CD4-positive, alpha-beta T cell treated with Interleukin-17A for 4 hours (primary cell): ENCODE measurements at places on chromosomes 11 and 22.

GRCh38 chr11:128361451-128362020 is 225.8 kb downstream of the ETS1 start:
- DNase-seq = peak; percentile 51

DNA sequence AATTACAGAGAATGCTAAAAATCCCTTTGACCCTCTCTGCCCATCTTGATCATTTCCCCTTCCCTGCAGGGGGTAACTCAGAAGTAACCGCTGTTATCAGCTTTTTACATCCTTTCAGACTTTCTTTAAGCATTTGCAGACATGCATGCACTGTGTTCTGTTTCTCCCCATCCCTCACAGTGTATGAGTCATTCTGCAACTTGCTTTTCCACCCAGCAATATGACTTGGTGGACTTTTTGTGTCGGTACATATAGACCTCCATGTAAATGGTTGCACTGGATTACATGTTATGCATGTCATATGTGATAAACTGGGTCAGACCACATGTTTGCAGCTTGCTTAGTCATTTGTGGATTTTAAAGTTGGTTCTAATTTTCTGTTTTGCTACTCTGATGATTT is 87.7 kb upstream of the NECTIN1 start:
- no peak for DNase-seq

DNA sequence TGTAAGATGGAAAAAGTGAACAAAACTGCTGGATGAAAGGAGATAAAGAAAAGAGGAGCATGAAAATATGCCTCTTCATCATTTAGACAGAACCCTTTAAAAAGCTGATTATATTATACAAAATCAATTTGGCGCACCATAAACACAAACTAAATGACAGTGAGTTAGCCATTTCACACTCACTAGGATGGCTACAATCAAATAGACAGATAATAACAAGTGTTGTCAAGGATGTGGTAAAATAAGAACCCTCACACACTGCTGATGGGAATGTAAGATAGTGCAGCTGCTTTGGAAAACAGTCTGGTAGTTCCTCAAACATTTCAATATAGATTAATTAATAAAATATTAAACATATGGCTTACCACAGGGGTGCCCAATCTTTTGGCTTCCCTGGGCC is 99.7 kb downstream of the CWF19L2 start:
- no peak for DNase-seq

DNA sequence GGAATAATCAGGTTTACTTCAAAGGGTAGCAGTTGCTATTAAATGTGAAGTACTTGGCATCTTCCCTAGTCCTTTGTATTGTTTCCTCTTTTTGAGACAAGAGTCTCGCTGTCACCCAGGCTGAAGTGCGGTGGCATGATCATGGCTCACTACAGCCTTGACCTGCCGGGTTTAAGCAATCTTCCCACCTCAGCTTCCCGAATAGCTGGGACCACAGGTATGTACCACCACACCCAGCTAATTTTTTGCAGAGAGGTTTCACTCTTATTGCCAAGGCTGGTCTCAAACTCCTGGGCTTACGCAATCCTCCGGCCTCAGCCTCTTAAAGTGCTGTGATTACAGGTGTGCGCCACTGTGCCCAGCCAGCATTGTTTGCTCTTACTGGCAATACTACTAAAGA is 36.2 kb upstream of the RAPSN start:
- DNase-seq = no peak

DNA sequence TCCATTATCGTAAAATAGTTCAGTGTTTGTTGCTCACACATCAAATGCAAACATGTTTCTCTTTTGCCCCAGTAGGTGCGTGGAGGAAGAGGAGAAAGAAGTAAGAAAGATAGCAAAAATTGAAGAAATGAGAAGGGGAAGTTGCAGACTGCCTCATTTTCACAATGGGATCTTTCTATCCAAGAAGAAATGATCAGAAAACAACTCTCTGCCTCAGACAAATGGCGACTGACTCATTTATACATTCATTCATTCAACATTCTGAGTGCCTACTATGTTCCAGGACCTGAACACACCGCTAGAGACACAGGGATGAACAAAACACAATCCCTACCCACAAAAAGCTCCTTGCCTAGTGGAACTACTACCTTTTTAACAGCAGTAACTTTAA is 367 bp downstream of the HPS5 start:
- no peak for DNase-seq

DNA sequence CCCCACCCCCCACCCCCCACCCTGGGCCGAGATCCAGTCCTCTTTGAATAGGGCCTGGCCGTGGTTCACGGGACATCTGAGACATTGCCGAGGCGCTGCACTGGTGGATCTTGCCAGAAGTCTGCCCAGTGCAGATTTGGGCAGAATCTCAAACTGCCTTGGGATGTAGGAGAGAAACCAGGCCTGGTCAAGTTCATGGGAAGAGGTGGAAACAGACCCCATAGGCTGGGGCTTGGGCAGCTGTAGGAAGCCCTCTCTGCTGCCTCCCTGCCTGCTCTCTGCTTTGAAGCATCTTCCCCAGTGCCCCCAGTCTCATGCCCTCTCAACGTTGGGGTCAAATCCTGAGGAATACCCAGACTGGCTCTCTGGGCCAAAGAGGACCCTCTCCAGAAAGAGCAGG is 16.0 kb upstream of the PPP6R3 start:
- no peak for DNase-seq

GRCh38 chr22:37601540-37602442 is 6.8 kb upstream of the GGA1 start:
- no peak for DNase-seq

DNA sequence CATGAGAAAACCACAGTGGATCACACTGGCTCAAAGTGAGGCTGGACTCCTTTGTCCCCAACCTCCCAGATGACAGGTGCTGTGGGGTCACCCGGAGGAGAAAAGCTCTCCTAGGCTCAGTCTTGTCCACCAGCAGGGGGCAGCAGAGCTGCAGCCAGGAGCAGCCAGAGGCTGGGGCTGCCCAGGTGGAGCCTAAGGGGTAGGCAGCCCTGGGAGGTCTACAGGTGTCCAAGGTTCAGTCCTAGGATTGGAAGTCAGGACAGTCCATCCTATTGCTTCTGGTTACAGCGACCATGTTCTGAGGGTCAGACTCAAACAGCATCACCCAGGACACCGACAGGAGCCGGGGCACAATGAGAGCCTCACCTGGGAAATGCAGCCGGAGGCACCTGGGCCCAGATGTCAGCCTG is 77.6 kb upstream of the IGLL5 start:
- no peak for DNase-seq

DNA sequence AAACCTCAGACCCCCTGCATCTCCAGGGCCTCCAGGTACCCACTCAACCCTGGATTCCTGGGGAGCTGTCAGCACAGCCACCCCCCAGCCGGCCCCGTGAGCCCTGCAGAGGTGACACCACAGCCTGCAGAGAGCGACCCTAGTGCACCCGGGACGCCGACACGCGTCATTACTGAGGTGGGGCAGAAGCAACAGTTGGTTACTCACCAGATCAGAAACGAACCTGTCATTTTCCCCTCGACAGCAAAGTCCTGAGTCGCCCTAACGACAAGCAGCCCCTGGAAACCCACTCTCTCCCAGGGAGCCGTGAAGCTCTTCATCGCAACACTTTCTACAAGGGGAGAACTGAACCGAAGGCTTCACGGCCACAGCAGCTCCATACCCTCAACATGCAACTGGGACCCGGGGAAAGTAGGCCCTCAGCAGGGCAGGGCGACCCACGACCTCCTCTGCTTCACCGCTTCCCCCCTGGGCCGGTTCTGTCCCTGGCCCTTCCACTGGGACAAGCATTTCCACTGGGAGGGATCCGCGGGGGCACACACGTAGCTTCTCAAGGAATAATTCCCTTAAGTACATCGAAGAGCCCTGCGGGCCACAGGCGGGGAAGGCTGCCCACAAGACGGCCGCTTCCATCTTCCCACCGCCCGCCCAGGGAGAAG is 1.6 kb downstream of the BRD1 start:
- DNase-seq = peak; percentile 76
